Progenitor cell of endocrine pancreas (in vitro differentiated cells): ENCODE measurements at places on chromosomes 2 and 18.
A peak's percentile ranks its signal among the peaks of the same experiment; 100 is the strongest.

DNA sequence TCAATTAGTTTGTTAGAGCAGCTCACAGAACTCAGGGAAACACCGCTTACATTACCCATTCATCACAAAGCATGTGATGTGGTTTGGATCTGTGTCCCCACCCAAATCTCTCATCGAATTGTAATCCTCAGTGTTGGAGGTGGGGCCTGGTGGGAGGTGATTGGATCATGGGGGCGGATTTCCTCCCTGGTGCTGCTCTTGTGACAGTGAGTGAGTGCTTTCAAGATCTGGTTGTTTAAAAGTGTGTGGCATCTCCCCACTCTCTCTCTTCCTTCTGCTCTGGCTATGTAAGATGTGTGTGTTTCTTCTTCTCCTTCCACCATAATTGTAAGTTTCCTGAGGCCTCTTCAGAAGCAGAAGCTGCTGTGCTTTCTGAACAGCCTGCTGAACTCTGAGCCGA is 63.5 kb upstream of the AGPS start:
- DNase-seq = no peak

GRCh38 chr2:122670897-122671296 is 915.4 kb downstream of the TSN start:
- DNase-seq = no peak

DNA sequence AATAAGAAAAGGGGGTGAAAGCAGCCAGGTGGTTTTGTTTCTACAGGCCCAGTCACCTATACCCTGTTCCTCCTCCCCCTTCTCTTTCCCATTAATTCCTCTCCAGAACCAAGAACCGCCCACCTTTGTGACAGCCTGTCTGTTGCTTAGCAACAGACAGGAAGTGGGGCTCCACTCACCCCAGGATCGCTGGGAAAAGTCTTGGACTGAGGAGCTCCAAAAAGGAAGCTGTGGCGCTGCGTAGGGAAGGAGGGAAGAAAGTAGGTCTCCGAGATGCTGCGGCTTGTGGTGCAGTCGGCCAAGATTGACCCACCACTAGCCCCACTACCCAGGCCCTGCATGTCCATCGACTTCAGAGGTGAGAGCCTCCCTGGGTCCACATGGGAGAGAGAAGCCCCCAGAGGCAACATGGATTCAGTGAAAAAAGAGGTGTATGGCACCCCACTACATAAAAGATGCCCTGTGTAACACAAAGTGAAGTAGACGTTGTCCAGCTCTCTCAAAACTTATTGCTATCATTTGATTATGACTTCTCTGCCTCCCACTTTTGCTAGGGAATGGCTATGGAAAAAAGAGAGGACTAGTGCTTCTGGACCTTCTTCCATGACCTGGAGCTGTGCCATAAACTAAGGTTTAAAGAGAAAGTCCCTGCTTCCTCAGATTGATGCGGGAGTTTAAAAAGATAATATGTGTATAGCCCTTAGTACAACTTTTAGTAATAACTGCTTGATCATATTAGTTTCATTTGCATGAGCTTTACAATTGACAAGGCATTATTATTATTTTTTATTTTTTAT is at the start of gene FER1L5:
Gene FER1L5 (plus strand): TSS at position 201 of the 797 bp plus-strand sequence. CDS start 73 bp downstream, at position 274.
- DNase-seq = no peak

DNA sequence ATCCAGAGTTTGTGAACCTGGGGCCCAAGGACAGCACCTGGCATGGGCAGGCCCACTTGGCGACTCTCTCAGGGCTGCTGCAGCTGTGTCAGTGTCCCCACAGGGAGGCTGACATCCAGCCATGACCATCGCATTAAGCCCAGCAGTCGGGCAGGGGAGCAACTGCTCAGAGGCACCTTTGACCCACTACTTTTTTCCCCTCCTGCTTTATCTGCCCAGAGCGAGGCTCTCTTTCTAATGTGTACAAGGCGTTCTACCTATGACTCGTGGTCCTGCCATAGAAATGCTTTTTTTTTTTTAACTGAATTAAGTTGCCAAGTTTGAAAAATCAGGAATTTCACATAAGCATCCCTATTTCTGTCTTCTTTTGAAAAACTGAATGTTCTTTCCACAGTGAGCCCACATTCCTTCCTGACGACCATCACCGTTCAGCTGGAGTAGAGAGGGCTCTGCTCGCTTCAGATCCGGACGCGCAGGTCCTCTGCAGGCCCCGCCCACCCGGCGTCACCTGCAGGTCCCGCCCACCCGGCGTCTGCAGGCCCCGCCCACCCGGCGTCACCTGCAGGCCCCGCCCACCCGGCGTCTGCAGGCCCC is 403 bp upstream of the CLUL1 start:
- DNase-seq = peak; percentile 72

- no peak for DNase-seq
These were observed 91.7 kb upstream of the STON1 start for GRCh38 chr2:48438266-48438665.

DNA sequence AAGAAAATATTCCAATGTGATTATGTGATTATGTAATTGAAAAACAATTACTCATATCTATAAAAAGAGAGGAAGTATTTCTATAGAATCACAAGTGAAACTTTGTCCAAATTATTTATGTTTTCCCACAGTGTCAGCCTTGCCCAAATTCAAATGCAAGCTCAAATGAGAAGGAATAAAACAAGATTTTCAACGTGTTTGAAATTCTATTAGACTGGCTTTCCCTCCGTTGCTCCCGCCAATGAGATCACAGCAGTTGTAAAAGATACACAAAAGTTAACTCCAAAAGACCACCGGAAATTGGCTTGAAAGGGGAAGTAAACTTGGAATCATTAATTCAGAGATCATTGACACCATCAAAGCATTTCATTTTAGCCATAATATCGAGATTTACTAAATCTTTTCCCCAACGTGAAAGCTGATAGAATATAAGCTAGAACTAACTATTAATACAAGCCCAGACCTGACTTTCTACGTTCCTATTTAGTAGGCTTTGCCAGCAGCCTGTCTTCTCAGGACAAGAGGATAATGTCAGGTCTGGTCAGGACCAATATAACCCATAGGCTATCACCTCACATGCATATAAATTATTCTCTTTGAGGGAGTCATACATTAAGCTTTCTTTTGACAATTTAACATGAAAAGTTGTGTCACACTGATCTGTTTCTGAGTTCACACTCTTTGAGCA is 222.6 kb upstream of the CHAC2 start:
- no peak for DNase-seq

- no peak for DNase-seq
These were observed 18.9 kb downstream of the SERPINB5 start for GRCh38 chr18:63495675-63496074.

- DNase-seq = no peak
These were observed 81.1 kb downstream of the TMEM17 start for GRCh38 chr2:62424899-62425298.

DNA sequence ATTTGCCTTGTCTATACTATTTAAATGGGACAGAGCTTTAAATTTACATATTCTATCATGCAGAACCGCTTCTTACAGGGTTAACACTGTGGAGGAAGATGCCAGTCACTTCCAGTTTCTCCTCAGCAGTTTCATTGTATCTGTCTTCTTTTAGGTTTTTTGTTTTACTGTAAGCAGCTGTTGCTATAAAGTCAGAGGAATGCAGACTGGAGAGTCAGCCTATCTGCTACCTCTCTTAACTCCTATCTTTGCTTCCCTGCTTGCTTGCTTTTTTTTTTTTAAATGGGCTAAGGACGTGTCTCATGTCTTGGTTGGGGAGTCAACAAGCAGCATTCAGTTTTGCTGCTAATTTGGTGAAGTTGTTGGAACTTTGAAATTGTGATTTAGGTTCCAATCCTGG is 8.9 kb downstream of the EPC2 start:
- DNase-seq = no peak

- DNase-seq = no peak
These were observed 122.9 kb upstream of the ACVR1C start for GRCh38 chr2:157751462-157752058.

- no peak for DNase-seq
These were observed 158.3 kb downstream of the ZFP36L2 start for GRCh38 chr2:43068041-43068533.

DNA sequence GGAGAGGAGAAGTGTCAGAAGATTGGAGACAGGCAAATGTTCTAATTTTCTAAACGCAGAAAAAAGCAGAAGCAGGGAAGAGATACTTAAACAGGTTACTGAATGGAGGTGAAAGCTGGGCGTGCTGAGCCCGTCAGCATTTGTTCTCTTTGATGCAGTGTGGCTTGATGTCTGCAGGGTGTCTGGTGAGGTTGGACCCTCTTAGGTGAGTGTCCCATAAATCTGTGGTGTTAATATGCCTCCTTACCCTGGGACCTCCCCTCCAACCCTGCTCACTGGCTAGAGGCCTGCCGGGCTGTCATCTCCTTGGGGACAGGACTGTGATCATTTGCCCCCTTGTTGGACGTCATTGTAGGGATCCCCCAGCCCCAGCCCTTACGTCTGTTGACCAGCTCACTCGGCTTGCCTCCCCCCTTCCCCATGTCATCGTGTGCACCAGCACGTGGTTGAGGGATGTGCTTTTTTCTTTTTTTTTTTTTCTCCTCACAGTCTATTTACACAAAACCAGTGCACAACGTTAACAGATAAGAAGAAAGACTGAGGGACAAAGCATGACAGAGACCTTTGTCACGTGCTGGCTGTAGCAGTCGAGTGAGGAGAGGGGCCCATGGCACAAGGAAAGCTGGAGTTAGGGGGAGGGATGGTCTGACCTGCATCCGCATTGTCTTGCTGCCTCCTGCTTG is 56.4 kb downstream of the NCK2 start:
- no peak for DNase-seq

GRCh38 chr2:190180313-190181122 is 118.0 kb upstream of the MSTN start:
- peak; percentile 67 for DNase-seq
